ENCODE measurements at places on chromosomes 3 and 15. TPM values are rescaled to one million over a fixed set of nuclear protein-coding genes. Genes with fewer than 3 reads are reported as not detected.

Gene AMT
- 0.56 TPM for total RNA-seq

Gene KBTBD13
- total RNA-seq: 0.13 TPM

- DNase-seq: no peak
Observed at GRCh38 chr3:82376883-82377282, 615.4 kb upstream of the GBE1 start.

- DNase-seq: peak; percentile 18
Observed at GRCh38 chr15:58348095-58348812, 83.5 kb upstream of the LIPC start.

Gene SH3GL3
- not detected for total RNA-seq

DNA sequence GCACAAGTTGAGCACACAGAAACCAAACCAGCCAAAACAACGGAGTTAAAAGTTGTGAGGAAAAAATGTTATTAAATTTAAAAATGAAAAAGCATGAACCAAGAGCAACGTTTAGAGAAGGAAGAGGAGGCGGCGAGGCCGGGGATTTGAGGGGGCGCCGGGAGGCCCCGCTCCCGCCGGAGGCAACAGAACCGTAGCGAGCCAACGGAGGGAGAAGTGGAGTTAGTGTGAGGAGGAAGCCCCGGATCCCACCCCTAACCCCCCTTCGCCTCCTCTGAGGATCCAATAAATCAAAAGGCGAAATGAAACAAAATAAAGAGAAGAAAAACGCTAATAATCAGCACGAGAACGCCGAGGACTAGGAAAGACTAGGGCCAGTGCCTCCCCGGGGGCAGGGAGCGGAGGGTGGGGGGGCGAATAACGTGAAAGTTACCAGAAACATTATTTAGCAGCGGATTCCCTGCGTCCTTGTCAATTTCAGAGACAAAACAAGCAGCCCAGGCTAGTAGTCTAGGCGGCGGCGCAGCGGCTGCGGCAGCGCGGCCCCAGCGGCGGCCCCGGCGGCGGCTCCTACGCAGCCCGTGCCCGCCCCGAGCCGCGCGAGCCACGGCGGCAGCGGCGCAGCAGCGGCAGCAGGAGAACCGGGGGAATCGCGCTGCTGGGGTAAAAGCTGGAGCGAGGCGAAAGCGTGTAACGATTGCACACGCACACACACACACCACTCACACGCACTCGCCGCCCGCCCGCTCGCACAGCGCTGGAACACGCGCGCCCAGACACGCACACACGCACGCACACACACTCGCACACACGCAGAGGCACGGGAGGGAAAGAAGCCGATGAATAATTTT is 1.7 kb downstream of the MEIS2 start:
- DNase-seq: peak; percentile 61

- DNase-seq: no peak
Observed at GRCh38 chr15:98257290-98257689, 296.8 kb downstream of the ARRDC4 start.

GRCh38 chr15:29988701-29989100 is 94.1 kb upstream of the GOLGA8J start:
- DNase-seq: no peak

GRCh38 chr15:80487839-80488390 is 83.7 kb downstream of the ARNT2 start:
- no peak for DNase-seq
